ENCODE measurements at places on chromosomes 4 and X.

DNA sequence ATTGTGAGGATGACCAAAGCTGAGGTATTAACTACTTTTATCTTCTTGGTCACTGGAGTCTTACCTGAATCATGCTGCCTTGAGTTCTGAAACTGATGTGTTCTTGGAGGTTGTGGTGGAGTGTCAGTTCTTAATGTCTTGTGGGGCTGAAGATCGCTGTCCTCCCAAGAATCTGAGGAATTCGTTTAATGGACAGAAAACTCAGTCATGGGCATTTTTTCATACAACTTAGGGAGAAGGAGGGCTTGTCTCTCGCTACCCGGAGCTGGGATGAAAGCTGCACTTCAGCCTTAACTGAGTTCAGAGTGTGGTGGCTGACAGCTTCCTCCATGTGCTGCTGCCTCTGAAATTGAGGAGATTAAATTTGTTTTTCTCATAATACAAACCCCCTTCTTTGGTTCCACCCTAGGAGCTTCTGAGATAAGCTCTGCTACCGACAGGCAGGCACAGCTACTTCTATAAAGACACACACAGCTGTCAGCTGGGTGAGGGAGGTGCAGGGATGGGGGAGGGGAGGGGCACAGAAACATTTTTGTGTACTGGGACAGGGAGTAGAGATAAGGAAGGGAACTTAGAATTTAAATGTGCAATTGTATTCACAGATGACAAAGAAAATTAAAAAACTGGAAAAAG is 30.8 kb downstream of the RBBP7 start:
- no peak for DNase-seq

GRCh38 chr4:86250006-86250405 is 109.8 kb downstream of the MAPK10 start:
- DNase-seq: no peak

GRCh38 chr4:886244-886643 is 45.9 kb downstream of the GAK start:
- no peak for DNase-seq

GRCh38 chrX:67544281-67545035 is 637 bp downstream of the AR start:
- DNase-seq: no peak

DNA sequence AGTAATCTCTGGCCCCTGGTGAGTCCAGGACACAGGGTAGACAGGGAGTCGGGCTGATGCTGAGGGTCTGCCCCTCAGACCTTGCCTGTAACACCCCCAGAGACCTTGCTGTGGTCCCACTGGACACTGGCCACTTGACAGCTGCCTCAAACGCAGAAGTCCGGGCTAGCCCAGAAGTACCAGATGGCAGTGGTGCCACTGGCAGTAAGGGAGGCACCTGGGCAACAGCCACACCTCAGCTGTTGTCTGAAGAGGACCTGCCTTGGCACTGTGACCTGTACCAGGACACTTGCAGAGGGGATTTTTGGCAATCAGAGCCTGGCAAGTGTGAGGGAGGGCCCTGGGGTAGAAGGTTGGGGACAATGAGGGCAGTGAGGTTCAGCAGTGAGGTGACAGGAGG is 63.3 kb upstream of the UXT start:
- no peak for DNase-seq

GRCh38 chr4:27595571-27596360 is 735.1 kb downstream of the STIM2 start:
- no peak for DNase-seq

DNA sequence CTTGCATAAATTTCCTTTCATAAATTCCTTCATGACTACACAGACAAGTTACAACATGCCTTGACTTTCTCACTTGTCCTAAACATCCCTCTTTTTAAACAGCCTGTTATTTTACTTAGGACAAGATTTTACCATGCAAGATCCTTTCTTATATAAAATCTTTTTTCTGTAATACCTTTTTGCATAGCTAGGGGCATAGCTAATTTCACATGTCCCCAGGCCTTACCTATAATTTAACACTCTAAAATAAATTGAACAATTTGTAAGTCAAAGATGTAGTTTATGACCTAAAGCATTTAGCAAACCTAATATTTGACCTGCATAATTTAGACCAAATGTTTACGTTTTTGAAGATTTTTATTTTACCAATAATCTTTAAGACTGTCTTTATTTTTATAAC is 396.3 kb upstream of the FSTL5 start:
- no peak for DNase-seq

GRCh38 chr4:6221851-6222760 is 21.8 kb upstream of the JAKMIP1 start:
- no peak for DNase-seq

DNA sequence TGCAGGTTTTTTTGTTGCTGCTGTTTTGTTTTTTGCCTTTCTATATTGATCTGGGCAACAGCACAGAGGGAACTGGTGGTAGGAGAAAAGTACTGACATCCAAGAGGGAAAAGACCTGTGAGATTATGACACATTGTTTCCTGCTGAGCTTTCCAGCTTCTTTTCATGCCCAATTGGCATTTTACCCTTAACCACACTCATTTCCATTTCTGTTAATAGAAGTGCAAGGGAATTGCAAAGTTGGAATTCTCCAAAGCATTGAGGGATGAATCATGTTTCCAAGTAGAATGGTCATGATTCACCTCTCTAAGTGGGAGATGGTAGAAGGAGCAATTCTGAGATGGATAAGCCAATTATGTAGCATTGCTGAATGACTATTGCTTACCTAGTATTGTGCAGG is 161.5 kb downstream of the PPARGC1A start:
- DNase-seq: no peak

GRCh38 chr4:112517067-112517634 is 1.2 kb upstream of the NEUROG2 start:
- DNase-seq: no peak
